Retina (tissue), 1 donor: ENCODE measurements at places on chromosomes 4 and X.

DNA sequence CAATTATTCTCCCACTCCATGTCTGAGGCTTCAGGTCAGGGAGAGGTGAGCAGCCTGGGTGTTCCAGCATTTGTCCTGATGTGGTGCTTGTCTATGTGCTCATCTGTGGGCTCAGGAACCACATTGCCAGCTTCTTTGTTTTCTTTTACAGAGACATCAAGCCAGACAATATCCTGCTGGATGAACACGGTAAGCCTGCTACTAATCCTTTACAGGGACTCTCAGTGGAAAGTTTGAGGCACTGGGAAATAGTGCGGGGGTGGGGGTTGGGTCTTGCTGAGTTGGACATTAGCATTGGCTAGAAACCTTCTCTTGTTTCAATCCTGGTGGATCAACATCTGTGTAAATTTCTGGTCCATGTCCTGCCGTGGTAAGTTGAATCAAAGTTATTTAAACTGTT lies 310.3 kb downstream of the EVC2 start:
- no peak for DNase-seq

DNA sequence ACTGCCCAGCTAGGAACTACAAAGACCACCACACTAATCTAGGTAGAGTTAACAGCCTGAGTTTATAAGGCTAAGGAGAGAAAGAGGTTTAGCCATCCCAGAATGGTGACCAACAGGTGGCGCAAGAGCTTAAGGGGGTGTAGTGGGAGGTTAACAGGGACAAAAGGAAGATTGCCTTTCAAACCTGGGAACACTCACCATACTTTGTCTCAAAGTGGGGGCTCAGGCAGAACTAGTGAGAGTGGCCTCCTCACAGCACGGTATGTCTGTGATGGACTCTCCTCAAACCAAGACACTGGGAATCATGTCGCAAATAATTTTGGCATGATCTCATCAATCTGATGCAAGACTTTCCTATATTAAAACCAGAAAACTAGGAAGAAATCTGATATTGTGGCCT lies 23.4 kb downstream of the CCNI start:
- DNase-seq: no peak

- DNase-seq: no peak
Measured at GRCh38 chrX:34972206-34972605, 29.6 kb downstream of the FAM47B start.

- no peak for DNase-seq
Measured at GRCh38 chr4:64166365-64166764, 242.9 kb downstream of the TECRL start.

- DNase-seq: no peak
Measured at GRCh38 chr4:6008092-6008551, 10.1 kb downstream of the C4orf50 start.

GRCh38 chr4:156593464-156593863 lies 378.1 kb downstream of the PDGFC start:
- DNase-seq: no peak

GRCh38 chrX:2264179-2265030 lies 236.4 kb downstream of the DHRSX start:
- peak; percentile 53 for DNase-seq

DNA sequence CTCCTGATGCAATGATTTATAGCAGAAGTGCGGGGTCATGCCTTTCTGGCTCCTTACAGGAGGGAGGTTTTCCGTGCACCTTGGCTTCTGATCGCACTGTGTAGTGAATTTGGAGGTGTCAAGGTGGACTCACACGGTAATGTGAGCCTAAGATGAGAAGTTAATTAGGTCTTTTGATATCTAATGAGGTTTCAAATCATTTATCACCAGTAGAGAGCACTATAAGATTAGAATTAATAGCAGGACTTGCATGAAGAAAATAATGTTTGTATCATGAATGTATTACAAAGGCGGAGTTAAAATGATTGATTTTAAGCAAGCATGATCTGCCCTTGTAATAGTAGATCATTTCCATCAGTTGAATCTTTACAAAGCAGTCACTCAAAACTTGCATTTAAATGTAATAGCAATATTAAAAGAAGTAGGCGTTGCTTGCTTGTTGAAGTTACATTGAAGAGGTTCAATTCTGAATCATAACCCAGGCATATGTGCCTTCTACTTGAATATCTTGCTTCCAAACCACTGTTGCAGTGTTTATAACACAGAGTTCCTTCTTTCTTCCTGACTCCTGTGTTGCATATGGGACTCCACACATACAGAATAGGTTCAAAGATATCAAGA lies 152.1 kb downstream of the FMR1NB start:
- DNase-seq: peak; percentile 36

- no peak for DNase-seq
Measured at GRCh38 chr4:162661913-162662312, 498.1 kb upstream of the FSTL5 start.

DNA sequence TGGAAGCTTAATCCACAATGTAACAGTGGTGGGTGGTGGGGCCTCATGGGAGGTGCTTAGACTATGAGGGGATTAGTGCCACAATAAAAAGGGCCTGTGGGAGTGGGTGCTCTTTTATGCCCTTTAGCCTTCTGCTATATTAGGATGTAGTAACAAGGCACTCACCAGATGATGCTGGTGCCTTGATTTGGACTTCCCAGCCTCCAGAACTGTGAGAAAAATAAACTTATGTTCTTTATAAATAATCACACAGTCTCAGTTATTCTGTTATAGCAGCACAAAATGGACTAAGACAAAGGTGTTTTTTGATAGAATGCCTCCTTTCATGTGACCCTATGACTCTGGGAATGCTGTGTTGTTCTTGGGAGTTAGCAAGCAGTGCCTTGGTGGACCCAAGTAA lies 89.8 kb downstream of the STIM2 start:
- no peak for DNase-seq

- no peak for DNase-seq
Measured at GRCh38 chr4:82906469-82906868, 5.9 kb downstream of the THAP9 start.

- no peak for DNase-seq
Measured at GRCh38 chrX:25010784-25011588, 4.8 kb downstream of the ARX start.

GRCh38 chr4:137090951-137091350 lies 441.3 kb downstream of the PCDH18 start:
- DNase-seq: no peak

DNA sequence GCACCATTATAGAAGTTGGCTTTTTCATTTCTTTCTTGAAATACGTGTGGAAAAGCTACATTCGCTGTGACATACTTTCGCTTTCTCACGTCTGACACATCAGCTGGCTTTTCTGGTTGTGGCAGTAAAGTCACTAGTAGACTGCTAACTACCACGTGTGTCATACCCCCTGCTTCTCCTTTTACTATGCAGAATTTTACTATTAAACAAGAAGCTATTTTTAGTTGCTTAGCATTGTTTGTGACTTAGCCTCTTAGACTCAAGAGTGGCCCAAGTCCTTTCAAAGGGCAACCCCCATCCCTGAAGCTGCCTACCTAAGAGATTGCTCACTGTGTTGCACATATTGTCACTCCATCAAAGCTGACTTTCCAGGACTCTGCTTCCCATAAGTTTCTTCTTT lies 2.1 kb upstream of the IL2 start:
- no peak for DNase-seq

- DNase-seq: no peak
Measured at GRCh38 chr4:23068287-23068686, 375.6 kb downstream of the GBA3 start.

DNA sequence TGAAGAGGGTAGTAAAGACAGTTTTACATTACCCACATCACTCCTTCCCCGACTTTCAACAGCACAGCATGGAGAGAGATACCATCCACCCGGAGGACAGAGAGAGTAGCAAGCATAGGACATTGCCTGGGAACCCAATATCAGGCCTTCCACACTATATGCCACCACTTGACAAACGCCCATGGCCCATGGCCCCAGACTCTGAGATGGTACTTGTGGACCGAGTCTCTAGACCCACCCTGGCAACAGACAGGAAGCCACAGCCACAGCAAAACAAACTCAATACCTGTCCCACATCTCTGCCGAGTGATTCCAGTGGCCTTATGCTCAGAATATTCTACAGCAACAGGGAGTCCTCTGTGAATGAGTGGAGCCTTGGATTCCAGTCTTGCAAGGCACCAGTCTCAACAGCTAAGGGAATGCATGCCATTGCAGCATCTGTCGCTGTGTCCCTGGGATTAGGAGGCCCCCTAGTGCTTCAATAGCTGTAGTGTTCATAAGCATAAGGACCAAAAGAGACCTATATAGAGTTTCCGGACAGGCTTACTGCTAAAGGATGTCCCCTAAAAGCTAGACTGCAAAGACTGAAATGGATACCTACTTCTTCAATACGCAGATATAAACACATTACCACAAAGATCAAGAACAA lies 14.7 kb upstream of the CT55 start:
- DNase-seq: peak; percentile 10

GRCh38 chr4:163590103-163590502 lies 95.6 kb downstream of the TMA16 start:
- DNase-seq: no peak

GRCh38 chrX:136768469-136769084 lies 12.2 kb downstream of the ARHGEF6 start:
- DNase-seq: peak; percentile 7
